ENCODE measurements at places on chromosomes 6 and 20.

DNA sequence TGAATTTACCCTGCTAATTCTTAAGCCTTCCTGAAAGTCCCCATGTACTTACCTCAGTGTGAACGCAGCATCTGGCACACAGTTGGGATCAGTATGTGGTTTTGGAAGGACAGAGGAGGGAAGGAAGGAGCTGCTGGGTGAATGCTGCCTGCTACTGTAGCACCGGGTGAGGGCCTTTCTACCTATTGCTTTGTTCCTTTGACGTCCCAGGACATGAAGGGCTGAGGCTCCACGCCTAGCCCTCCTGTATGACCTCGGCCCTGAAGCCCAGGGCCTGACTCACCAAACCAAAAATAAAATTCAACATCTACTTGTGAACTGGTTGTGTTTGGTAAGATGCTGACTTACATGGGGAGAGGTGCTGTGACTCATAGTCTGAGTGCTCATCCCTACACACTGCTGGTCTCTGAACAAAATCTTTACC lies 51.1 kb downstream of the ARID1B start:
- DNase-seq = peak; percentile 90

DNA sequence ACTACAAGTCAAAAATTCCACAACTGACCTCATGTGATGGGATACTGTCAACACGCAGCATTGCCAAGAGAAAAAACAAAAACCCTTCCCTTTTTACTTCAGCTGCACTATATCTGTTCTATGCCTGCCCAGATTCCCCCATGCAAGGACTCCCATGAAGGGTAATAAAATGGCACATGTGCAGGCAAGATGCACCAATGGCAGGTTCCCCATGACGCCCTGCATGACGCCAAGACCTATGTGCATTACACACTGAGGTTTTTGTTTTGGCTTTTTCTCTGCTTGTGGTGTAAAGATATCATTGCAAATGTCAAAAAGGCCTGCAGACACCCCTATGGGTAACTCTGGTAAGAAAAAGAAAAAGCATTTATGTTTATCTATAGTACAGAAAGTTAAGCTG lies 403.4 kb downstream of the HDGFL1 start:
- DNase-seq = no peak

GRCh38 chr6:123635144-123635543 lies 1.6 kb downstream of the TRDN start:
- no peak for DNase-seq

DNA sequence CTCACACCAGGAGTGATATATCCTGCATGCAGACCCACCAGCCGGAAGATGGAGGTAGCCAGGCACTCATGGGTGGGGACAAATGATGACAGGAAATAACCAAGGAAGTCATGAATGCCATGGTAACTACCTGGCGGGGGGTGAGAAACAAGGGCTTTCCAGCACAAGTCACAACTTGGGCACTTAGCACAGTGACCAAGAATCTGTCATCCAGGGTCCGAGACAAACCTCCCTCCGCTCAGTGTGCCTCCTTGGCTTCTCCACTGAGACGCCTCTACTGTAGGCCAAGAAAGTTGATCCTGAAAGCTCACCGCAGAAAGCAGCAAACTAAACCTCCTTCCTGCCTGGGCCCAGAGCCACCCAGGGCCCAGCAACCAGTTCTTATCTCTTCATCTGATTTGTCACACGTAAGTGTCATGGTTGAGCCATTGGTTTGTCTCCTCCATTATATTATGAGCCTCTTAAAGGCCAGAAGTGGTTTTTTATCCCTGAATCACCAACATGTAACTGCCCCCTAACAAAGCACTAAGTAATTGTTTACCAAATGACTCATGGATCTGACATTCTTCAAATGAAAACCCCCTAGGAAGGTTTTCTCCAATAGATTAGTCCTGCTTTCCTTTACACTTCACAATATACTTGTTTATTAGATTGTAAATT lies 84.3 kb upstream of the TAB2 start:
- DNase-seq = peak; percentile 99

- DNase-seq = no peak
Measured at GRCh38 chr6:167470836-167471547, 146.1 kb downstream of the TTLL2 start.

DNA sequence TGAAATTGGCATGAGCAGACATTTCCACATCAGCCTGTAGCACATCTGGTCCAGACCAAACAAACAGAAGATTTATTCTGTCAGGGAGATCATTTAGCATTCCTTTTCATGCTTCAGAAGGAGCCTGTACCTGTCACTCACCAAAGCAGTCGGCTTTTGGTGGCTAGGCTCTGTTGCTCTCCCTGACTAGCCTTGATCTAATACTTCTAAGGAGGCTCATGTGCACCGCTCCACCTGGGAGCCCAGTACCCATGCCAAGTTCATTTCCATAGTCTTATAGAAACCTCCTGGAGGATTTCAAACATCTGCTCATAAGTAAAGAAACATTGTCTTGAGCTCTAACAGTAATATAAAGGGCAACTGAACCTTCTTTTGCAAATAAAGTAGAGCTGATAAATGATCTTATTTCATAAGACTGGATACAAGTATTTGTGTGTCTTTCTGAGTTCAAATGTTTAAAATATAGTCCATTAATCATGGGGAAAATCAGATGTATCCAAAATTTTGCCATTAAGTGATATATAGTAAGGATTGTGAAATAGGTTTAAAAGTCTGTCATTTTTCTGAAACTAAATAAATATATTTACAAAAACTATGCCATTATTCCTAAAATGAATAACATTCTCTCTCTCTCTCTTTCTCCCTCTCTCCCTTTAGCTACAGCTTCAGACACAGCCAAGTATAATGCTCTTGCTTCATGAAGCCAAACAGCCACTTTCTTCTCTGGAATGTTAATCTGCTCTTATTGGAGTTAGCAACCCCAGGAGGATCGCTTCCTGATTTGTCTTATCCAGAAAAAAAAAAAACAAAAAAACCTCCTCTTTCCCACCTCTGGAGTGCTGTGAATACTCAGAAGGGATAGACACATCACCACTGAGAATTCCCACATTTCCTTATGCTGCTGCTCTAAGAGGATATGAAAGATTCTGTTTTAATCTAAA lies 192.7 kb upstream of the TFAP2D start:
- DNase-seq = no peak

DNA sequence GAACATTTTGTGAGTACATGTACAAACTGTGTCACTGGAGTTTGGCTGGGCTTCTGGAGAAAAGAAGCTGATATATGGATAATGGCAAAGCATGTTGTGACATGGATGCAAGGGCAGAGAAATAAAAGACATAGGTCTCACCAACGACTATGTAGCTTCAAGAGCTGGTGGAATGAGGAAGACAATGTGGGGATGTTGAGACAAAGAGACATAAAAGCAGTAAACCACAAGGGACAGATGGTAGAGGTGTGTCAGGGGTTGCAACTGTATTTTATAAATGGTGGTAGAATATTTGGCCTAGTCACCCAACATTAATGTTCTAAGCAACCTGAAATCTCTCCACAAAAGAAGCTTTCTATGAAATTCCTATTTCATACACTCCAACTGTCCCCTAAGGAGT lies 199.0 kb downstream of the KCNQ5 start:
- DNase-seq = no peak

- DNase-seq = peak; percentile 61
Measured at GRCh38 chr20:50242863-50243609, 52.4 kb downstream of the CEBPB start.

DNA sequence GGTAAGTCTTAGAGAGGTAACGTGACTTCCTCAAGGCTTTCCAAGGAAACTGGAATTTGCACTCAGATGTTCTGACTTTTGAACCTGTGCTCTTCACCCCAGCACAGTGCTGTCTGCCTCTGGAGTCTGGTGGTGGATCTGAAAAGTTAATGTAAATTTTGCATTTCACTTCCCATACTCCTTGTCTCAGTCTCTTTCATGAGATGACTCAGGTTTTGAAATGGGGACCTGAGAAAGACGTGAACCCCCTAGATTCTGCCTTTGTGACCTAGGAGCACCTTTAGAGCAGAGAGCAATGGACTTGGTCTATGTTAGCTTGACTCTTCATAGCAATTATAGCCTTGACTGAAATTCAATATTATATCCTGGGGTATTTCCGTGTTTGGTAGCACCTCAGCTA lies 223.0 kb downstream of the QKI start:
- no peak for DNase-seq

DNA sequence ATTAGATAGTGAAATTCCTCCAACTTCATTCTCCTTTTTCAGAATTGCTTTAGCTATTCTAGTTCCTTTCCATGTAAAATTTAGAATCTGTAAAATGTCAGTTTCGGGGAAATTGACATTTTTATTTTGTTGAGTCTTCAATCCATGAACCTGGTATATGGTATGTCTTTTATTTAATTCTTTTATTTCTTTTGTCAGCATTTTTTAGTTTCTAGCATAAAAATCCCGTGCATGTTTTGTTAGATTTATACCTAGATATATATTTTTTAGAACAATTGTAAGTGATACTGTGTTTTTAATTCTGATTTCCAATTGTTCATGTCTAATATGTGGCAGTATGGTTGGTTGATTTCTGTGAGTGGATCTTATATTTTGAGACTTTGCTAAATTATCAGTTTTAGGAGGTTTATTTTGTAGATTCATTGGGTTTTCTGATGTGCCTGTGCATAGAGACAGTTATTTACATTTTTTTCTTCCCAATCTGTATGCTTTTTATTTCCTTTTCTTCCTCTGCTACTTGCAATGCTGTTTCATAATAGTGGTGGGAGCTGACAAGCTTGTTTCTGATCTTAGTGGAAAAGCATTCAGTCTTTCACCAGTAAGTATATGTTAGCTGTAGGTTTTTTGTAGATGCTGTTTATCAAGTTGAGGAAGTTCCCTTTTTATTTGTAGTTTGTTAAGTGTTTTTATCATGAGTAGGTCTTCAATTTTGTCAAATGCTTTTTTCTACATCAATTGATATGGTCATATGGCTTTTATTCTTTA lies 13.7 kb downstream of the TAB2 start:
- DNase-seq = no peak

DNA sequence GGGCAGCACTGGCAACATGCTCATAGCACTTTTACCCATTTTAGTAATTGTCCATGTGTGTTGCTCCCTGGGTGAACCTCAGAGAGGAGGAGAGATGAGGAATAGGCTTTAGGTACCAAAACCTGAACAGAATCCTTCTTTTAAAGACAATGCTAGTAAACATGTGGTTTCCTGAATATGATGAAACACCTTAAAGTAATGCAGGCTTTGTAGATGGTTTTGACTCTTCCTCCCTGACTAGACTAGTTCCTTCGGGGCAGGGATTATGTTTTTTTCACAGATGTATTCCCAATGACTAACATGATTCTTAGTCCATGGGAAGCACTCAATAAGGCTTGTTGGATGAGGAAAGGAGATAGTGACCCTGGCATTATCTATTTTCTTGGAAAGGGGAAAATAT lies 367.6 kb upstream of the JAG1 start:
- peak; percentile 33 for DNase-seq

- peak; percentile 7 for DNase-seq
Measured at GRCh38 chr6:84847390-84848160, 83.2 kb upstream of the TBX18 start.

GRCh38 chr6:157487110-157487773 lies 106.3 kb downstream of the ZDHHC14 start:
- DNase-seq = no peak

DNA sequence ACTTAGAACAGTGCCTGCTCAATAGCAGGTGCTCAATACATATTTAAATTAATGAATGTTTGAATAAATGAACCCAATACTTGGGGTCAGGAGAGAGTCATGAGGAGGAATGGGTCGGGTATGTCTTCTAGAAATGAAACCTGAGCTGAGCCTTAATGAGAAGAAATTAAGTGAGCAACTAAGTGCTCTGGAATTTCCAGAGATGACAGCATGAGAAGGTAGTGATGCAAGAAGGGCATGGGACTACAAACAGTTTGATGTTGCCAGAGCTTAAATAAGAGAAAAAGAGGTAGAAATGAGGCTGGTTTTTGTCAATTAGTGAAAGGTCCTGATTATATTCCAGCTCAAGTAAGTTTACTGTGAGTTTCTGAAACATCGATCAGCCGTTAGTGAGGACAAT lies 82.9 kb downstream of the PDE10A start:
- DNase-seq = no peak

DNA sequence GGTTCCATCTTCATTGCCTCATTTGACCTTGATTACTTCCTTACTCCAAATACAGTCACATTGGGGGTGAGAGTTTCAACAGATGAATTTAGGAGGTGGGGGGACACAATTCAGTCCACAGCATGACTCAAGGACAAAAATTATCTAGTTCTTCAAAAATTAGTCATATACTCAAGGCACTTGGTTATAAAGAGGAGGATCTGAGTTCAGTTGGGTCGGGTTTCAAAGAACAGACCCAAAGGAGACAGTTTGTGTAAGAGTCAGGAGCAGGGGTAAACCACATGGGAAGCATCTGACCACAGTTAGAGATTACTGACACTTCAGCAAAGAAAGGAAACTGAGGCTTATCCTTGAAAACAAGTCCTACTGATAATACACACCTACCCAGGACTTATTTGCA lies 138.0 kb downstream of the TBC1D7 start:
- peak; percentile 9 for DNase-seq

GRCh38 chr20:61830241-61830930 lies 235.3 kb downstream of the TAF4 start:
- no peak for DNase-seq

GRCh38 chr6:138336221-138336620 lies 41.5 kb upstream of the SMIM28 start:
- no peak for DNase-seq

DNA sequence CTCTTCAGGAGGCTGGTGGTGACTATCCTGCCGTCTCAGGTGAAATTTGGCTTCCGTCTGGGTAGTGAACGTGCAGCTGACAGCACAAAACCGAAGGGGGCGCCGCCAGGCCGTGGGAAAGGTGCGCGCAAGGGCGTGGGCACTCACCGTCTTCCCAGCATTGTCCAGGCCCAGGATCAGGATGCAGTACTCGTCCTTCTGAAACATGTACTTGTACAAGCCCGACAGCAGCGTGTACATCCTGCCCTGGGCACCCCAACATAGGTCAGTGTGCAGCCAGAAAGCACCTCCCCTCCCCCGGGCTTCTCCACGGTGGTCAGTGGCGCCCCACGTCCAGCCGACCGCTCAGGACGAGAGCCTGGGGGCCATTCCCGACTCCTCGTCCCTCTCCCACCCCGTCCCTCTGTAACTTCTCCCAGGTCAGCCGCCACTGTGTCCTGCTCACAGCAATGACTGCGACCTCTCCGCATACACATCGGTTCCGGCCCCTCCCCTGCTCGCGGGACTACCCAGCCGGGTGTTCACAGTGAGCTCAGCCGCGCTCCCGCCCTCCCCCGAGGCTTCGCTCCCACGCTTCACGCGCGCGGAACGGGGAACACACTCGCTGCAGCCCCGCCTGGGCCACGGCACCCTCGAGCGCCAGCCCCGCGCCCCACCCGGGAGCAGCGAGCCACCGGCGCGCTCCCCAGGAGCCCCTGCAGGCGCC lies 771 bp downstream of the ARFRP1 start:
- DNase-seq = no peak

GRCh38 chr20:18849131-18849530 lies 35.5 kb downstream of the SCP2D1 start:
- DNase-seq = no peak

Measured in astrocyte (in vitro differentiated cells and primary cell).